Activated T-helper 1 cell treated with anti-CD3 and anti-CD28 coated beads, Interleukin-2, amount 50 U/mL, for 16 hours (primary cell): ENCODE measurements at places on chromosomes 7 and 10.

DNA sequence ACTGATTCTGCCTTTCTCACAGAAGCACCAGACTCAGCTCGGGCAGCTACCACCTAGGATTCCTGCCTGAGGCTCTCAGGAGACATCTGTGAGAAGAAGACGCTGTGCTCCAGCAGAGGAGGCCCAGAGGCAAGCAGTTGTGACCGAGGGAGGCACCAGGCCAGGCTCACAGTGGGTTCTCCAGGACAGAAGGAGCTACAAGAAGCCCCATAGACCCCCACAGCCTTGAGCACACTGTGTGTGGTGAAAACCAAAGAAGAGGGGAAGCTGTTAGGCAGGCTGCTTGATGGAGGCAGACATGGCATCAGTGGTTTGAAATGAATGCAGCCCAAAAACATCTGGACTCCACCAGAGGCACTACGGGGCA lies 198.8 kb downstream of the GRID1 start:
- DNase-seq: no peak

GRCh38 chr10:61047081-61047480 lies 103.1 kb upstream of the RHOBTB1 start:
- DNase-seq: no peak

- no peak for DNase-seq
Measured at GRCh38 chr10:121722665-121723064, 124.4 kb upstream of the FGFR2 start.

- DNase-seq: no peak
Measured at GRCh38 chr7:116525298-116525912, 569 bp downstream of the CAV1 start.

DNA sequence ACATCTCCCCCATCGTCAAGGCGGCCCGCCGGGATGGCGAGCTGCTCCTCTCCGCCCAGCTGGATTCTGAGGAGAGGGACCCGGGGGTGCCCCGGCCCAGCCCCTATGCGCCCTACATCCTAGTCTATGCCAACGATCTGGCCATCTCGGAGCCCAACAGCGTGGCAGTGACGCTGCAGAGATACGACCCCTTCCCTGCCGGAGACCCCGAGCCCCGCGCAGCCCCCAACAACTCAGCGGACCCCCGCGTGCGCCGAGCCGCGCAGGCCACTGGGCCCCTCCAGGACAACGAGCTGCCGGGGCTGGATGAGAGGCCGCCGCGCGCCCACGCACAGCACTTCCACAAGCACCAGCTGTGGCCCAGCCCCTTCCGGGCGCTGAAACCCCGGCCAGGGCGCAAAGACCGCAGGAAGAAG lies 10.1 kb downstream of the GDF10 start:
- DNase-seq: no peak

DNA sequence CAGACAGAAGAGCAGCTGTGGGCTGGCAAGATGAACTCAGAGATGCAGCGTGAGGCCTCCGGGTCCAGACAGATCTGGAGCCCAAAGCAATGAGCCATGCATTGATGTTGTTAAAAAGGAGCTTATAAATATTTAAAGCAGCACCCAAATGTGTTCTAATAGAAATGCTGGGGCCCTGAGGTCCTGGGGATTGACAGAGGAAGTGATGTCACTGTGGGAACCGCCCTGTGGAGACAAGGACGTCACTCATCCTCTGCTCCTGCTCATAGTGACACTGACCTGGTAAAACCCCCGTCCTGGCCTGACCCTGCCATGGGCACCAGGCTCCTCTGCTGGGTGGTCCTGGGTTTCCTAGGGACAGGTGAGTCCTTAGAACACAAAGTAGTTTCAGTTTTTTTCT lies 197.0 kb upstream of the PRSS58 start:
- DNase-seq: no peak

DNA sequence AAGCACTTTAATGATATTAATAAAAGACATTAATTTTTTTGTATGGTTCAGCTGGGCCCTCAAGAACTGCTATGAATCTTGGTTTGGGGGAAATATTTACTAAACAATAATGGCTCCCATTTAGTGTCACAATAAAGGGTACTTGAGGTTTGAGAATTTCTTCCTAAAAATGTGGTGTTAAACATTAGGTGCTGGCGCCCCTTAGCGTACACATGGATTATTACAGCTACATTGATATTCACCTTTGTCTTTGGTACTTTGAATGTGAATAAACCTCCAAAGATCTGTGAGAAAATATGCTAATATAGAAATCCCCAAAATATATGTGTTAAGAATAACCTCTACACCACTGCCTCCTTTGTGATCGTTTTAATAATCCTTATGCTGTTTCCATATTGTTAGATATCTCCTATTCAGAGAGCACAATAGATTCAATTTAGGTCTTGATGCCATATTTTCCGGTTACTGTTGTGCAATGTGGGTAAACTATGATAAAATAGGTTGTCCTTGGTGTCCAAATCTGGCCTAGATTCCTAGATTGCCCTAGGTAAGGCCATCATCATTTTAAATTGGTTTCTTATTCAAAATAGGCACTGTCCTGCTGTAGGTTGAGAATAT lies 161.8 kb upstream of the CACNA2D1 start:
- DNase-seq: no peak

DNA sequence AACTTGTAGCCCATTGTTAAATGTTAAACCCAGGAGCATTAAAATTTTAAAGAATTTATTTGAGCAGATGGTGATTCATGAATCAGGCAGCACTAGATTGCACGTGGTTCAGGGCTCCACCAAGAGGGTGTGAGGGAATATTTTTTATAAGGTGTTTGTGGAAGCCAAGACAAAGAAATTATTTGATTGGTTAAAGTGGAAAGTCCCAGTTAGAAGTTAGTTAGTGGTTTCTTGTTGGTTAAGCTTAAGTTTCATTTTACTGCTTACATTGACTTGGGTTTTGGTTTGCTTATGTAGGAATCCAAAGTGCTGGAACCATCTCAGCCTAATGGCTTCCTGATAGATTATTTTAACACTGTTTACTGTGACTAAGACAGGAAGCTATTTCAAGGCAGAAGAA lies 906.2 kb downstream of the LRMDA start:
- no peak for DNase-seq
